Naive thymus-derived CD4-positive, alpha-beta T cell (primary cell): ENCODE measurements at places on chromosomes 12 and 14.

DNA sequence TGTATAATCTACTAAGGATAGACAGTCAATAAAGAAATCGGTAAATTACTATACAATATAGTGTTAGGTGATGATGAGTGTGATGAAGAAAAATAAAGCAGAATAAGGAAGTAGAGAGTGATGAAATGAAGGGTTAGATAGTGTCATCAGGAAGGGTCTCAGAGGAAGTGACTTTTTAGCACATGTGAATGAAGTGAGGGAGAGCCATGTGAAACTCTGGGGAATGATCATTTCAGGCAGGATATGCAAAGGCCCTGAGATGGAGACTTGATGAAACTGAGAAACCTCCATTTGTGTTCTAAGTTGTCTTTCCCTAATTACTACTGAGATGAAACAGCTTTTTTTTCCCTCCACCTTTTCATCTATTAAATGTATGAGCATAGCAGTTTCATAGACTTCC is 19.4 kb upstream of the GNPTAB start:
- DNase-seq: no peak

- DNase-seq: no peak
Measured at GRCh38 chr12:14885718-14886221, at the start of gene MGP. Gene MGP, minus strand, starts transcription at chr12:14885854. Its CDS starts 63 bp downstream, at chr12:14885791.

DNA sequence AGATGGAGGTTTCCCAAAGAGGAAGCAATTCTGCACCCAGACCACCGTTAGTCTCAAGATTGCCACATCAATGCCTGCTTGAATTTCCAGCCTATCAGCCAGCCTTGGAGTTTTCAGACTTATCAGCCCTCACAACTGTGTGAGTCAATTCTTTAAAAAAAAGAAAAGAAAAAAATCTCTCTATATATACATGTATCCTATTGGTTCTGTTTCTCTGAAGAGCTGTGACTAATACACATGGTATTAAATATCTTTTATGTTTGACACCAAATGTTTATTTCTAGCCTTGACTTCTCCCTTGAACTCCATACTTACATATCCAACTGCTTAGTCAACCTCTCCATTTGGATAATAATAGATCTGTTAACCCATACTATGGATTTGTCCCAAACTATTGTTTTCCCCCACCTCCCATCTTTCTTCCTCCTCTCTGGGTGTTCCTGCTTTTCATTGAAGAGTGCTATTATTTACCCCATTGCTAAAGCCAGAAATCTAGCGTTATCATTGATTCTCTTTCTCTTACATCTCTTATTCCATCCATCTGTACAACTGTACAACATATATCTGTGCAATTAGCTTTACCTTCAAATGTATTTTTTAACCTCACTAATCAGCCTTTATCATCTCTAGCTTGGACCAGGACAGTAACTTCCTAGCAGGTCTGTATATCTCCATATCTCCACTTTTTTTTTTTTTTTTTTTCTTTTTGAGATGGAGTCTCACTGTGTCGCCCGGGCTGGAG is 22.7 kb upstream of the EID3 start:
- no peak for DNase-seq

GRCh38 chr14:93430315-93431035 is at the start of gene UNC79:
Gene UNC79, plus strand, starts transcription at chr14:93430939. Its CDS starts 91 bp downstream, at chr14:93431030.
- DNase-seq: no peak

GRCh38 chr14:61468063-61468825 is 146.9 kb downstream of the PRKCH start:
- no peak for DNase-seq

GRCh38 chr12:95417372-95417771 is 56.6 kb upstream of the METAP2 start:
- no peak for DNase-seq

GRCh38 chr12:85711735-85712390 is 124.3 kb downstream of the RASSF9 start:
- DNase-seq: no peak

GRCh38 chr12:22238211-22238610 is 96.3 kb downstream of the ST8SIA1 start:
- DNase-seq: no peak

- DNase-seq: no peak
Measured at GRCh38 chr12:112948806-112949205, 10.5 kb downstream of the OAS3 start.

DNA sequence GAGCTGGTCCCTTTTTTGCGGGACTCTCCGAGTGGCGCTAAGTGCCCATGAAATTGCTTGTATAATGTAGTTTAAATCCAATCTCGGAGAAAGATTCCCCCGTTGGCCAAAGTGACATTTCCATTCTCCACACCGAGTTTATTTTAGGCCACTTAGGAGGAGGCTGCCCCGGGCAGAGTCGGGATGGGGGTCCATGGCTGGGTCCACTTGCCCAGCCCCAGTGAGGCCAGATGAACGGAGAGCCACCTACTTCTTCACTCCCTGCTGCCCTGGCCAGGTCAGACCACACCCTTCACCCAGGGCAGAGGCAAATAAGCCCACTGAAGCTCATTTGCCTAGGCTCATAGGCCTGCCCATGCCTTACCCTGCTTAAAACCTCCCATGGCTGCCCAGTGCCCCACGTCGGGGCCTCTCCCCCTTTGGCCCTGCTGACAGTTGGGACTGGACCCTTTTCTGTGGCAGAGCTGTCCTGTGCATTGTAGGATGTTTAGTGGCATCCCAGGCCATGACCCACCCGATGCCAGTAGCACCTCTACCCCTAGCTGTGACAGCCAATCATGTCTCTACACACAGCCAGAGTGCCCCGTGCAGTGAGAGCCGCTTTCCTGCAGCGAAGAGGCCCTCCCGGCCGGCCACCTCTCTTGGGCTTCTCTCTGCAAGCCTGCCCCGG is 51.3 kb downstream of the FAM222A start:
- DNase-seq: no peak

DNA sequence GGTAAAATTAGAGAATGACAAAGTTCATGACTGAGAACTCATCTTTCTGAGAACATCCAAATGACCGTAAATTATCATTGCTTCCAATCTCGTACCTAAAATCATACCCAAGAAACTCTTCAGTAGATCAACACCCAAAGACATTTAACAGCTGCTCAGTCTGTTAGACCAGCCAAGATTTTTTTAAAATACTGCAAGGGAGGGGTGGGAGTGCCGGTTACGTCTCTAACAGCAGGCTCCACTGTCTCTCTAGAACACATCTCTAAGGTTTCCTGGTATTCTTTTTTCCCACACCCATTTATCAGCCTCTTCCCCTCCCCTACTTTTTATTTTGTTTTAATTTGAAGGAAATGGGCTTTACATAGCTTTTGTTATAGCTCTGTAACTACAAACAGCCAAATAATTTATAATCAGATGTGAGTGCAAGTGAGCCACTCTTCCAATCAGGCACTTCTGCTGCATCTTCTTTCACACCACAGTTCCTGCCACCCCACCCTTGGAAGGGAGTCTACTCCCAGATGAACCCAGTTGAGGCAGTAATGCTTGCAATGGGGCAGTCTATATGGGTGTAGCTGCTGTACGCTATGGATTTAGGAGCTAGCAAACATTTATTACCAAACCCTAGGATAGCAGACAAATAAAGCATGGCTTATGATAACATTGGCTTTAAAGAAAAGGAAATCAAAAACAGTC is 21.9 kb downstream of the PTPRB start:
- no peak for DNase-seq

DNA sequence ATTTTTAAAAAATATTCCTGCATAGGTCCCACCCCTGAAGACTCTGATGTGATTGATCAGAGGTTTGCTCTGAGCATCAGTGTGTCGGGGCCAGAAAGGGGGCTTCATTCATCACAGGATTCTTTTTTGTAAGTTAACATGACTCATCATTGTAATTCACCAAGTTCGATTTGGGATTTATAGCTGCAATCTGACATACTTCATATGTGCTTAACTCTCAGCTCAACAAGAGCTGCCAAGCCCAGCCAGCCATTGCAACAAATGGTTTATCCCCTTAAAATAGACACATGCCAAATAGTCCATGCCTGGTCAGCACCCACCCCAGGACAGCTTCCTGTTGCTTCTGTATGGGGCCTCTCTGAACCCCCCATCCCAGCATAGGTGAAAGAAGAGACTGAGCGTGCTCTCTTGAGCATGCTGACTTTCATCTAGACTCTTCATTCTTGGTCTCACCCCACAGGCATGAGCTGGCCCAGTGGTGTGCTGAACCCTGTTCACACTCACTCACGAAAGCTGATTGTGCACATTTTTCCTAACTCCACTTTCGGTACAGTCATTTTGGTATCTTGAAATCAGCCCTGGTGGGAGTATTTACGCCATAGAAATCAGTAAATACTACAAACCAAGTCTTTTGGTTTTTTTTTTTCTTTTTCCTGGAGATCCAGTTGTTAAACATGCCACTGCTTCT is 101.4 kb downstream of the STAB2 start:
- DNase-seq: no peak

DNA sequence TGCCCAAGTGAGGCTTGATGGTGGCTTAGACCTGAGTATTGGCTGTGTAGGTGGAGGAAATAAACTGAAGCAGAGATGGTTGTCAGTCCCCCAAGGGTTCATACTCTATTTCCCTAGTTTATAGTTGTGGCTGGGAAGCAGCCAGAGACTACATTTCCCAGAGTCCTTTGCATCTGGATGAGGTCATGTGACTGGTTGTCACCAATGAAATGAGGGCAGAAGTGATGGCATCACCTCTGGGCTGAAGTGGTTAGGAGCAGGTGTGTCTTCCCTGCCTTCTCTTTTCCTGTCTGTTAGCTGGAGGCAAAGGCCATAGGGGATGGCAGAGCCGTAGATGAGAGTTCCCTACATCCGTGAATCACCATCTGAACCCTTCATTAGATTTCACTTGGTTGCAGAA is 16.3 kb upstream of the NOS1 start:
- no peak for DNase-seq

- DNase-seq: no peak
Measured at GRCh38 chr12:43347026-43347425, 205.0 kb downstream of the ADAMTS20 start.

DNA sequence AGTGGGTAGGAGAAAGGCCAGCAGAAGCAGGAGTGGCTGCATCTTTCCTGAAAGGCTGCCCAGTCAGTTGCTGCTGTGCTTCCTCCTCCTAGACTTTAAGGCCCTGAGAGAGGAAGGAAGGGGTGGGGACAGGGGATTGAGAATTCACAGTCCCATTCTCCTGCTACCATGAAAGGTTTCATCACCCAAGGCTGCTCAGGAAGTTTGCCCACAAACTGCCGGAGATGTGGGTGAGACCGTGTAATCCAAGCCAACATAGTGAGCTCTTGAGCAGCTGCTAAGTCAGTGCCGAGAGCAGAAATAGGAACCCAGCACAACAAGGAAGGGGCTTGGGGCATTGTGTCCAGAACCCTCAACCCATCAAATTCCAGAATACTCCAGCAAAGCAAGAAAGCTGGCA is at the start of gene CTSG:
TSS of gene CTSG (minus strand) at position 69 of the 400 bp plus-strand sequence. CDS start at position 42, 27 bp downstream.
- no peak for DNase-seq

GRCh38 chr12:49567611-49568441 is at the start of gene MCRS1:
Gene MCRS1, minus strand, starts transcription at chr12:49568142. Its CDS starts 1,411 bp downstream, at chr12:49566731.
- peak; percentile 89 for DNase-seq

DNA sequence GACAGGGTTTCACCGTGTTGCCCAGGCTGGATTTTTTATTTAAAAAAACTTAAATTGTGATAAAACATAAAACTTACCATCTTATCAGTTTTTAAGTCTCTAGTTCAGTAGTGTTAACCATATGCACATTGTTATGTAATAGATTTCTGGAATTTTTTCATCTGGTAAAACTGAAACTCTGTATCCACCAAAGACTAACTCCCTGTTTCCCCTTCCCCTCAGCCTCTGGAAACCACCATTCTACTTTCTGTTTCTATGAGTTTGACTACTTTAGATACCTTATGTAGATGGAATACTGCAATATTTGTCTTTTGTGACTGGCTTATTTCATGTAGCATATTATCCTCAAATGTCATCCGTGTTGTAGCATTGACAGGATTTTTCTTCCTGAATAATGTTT is 12.8 kb upstream of the PLEKHG3 start:
- no peak for DNase-seq

GRCh38 chr14:22397221-22397737 is 191.7 kb downstream of the DAD1 start:
- DNase-seq: no peak

- no peak for DNase-seq
Measured at GRCh38 chr14:91143862-91144261, 30.0 kb downstream of the DGLUCY start.

DNA sequence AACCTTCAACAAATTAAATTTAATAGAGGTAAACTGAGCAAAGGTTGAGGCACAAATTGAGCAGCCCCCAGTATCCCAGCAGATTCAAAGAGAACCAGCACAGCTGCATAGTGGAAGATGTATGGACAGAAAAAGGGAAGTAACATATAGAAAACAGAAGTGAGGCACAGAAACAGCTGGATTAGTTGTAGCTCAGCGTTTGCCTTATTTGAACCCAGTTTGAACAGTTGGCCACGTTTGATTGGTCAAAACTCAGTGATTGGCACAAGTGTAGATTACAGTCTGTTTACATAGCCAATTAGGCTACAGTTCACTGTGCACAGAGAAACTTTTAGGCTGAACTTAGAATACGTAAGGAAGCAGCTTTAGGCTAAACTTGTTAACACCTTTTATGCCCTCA is 315.5 kb downstream of the RMST start:
- no peak for DNase-seq

DNA sequence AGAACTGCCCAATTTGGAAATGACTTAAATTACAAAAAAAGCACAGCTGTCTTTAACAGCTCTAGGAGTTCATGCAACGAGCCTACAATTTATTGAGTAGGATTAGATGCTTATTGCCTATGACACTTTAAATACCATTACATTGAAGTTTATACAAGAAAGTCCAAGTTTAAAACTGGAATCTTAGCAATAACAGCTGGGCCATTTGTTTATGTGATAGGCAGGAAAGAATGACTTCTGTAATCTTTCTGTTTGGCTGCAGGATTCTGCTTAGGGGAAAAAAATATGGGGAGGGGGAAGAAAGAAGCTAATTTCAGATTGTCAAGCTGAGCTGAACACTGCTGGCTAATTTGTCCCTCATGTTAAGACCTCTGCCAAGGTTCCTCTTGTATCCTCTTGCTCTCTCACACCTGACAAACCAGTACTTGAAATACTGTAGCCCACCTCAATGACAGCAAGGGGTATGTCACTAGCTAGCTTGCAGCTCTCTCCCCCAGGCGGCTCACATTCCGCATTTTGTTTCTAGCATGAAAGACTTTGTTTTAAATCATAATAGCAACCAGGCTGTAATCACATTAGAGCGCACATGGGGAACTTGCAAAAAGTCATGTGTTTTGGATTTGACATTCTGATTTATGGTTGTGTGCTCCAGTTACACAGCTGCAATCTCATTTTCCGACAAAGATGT is 384.8 kb downstream of the BMP4 start:
- DNase-seq: no peak

- peak; percentile 47 for DNase-seq
Measured at GRCh38 chr14:49497725-49498348, 88.3 kb downstream of the RPS29 start.

- DNase-seq: no peak
Measured at GRCh38 chr12:53497461-53497860, 1.8 kb downstream of the MAP3K12 start.

- no peak for DNase-seq
Measured at GRCh38 chr12:27179400-27180214, 64.5 kb upstream of the STK38L start.

GRCh38 chr12:130364578-130364977 is 26.9 kb downstream of the PIWIL1 start:
- DNase-seq: no peak
